ENCODE measurements at places on chromosomes 13 and 19.

- no peak for DNase-seq
Observed at GRCh38 chr13:74761801-74762757, 627.9 kb upstream of the KLF12 start.

- DNase-seq: no peak
Observed at GRCh38 chr19:44755219-44755618, 6.7 kb downstream of the BCL3 start.

DNA sequence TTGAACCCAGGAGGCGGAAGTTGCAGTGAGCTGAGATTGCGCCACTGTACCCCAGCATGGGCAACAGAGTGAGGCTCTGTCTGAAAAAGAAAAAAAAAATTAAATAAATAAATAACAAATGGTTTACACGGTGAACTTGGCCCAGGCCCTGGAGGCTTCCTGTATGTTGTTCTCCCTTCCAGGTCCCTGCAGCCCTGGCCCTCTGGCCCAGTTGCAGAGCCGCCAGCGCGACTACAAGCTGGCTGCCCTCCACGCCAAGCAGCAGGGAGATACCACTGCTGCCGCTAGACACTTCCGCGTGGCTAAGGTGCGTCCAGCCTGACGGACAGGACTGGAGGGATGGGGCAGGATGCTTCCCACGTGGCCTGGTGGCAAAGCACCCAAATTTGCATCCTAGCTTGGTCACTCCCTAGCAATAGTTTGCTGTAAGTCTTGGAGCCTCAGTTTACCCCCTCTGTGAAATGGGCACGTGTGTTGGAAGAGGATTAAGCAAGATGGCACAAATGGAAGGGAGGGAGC, 11.9 kb downstream of the CC2D1A start:
- no peak for DNase-seq

GRCh38 chr13:70905035-70905434, 796.8 kb upstream of the KLHL1 start:
- DNase-seq: no peak

DNA sequence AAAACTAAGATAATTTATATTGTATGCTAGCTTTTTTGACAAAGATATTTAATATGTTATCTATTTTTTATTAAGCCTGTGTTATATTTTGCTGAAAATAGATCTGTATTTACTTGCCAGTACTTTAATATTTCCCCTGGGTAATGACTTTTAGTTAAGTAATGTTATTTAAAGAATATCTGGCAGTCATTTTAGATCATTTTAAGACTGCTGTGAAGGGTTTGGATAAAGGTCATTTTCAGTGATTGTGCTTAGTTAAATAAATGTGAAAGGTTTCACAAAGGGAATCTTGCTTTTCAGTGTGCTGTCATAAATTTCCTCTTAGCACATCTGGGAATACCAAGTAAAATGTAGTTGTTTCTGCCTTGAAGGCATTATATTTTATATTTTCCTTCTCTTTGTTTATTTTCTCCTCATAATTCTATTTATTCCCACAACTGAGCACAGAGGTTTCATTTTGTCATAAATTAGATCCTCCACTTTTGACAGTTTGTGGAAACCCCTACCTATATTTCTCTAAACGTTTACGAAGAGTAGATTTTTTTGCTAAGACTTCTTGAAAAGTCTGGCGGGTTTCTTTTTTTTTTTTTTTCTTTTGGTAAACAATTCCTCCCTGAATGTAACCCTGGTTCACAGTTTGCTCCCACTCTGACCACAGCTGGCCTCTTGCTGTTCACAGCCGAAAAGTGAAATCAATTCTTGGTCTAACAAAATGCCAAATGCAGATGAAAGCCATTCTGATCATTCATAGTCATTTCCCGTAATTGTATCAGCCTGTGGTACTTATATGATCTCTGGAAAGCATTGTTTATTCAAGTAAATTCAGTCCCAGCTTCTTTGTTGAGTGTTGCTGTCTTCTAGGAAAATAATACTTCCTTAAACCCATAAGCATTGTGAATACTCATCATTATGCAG, 87.8 kb downstream of the MAB21L1 start:
- no peak for DNase-seq

Data from stimulated activated CD8-positive, alpha-beta memory T cell treated with anti-CD3 and anti-CD28 coated beads, Interleukin-7, amount 100 ng/mL, for 1 hour (primary cell).